B cell (primary cell): ENCODE measurements at places on chromosomes 3 and 15.

DNA sequence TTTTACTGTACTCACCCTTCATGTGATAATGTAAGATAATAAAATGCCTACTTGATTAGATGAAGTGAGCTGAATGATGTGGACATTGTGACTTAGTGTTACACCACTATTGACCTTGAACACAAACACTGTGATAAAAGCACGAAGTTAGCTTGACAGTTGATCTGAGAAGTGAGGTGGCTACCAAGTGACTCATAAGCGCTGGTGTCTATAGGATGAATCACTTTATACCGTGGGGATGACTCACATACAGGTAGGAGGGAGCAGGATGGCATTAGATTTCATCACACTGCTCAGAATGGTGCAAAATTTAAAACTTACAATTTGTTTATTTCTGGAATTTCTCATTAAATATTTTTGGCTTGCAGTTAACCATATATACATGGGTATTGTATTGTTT, 174.7 kb upstream of the CNTN3 start:
- no peak for DNase-seq

DNA sequence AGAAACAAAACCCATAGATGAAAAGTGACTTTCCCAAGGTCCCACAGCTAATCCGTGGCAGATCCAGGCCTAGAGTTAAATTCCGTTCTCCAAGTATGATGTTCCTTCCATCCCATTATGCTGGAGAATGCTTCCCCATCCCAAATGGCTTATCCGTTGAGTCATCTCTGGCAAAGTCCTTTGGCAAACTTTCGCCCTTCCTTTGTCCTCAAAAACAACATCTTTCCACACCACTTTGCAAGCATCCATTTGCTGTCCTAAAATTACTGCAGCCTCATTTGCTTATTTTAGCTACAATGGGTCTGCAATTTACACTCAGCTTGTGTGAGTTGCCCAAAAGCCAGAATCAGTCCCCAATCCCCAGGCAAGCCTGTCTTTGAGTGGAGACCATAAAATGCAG, 304.0 kb upstream of the TLE3 start:
- DNase-seq: no peak

- no peak for DNase-seq
Measured at GRCh38 chr3:151015767-151016477, 43.4 kb upstream of the CLRN1 start.

- DNase-seq: no peak
Measured at GRCh38 chr3:170508291-170508690, 77.6 kb downstream of the SLC7A14 start.

- peak; percentile 34 for DNase-seq
Measured at GRCh38 chr15:51334011-51334451, 4.4 kb downstream of the CYP19A1 start.

GRCh38 chr3:126571078-126571477, 12.3 kb upstream of the C3orf22 start:
- no peak for DNase-seq

DNA sequence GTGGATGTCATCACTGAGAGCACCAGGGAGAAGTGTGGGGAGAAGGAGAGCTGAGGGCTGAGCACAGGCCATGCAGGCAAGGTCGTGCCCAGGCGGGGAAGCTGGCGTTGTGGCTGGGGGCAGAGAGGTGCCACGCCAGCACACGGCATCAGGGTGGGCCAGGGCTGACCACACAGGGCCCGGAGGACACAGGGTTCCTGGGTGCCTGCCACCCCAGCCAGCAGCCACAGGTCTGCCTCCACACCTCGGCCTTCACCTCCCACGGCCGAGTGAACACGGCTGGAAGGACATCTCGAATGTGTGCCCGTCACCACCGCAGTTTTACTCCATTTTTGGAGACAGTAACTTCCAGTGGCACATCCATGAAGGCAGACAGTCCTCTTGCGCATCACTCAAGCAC, 77.1 kb downstream of the ATP10A start:
- DNase-seq: no peak

DNA sequence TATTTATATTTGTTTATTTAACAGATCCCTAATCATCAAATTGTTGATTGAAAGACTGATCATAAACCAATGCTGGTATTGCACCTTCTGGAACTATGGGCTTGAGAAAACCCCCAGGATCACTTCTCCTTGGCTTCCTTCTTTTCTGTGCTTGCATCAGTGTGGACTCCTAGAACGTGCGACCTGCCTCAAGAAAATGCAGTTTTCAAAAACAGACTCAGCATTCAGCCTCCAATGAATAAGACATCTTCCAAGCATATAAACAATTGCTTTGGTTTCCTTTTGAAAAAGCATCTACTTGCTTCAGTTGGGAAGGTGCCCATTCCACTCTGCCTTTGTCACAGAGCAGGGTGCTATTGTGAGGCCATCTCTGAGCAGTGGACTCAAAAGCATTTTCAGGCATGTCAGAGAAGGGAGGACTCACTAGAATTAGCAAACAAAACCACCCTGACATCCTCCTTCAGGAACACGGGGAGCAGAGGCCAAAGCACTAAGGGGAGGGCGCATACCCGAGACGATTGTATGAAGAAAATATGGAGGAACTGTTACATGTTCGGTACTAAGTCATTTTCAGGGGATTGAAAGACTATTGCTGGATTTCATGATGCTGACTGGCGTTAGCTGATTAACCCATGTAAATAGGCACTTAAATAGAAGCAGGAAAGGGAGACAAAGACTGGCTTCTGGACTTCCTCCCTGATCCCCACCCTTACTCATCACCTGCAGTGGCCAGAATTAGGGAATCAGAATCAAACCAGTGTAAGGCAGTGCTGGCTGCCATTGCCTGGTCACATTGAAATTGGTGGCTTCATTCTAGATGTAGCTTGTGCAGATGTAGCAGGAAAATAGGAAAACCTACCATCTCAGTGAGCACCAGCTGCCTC, 14.7 kb downstream of the THBS1 start:
- DNase-seq: no peak

DNA sequence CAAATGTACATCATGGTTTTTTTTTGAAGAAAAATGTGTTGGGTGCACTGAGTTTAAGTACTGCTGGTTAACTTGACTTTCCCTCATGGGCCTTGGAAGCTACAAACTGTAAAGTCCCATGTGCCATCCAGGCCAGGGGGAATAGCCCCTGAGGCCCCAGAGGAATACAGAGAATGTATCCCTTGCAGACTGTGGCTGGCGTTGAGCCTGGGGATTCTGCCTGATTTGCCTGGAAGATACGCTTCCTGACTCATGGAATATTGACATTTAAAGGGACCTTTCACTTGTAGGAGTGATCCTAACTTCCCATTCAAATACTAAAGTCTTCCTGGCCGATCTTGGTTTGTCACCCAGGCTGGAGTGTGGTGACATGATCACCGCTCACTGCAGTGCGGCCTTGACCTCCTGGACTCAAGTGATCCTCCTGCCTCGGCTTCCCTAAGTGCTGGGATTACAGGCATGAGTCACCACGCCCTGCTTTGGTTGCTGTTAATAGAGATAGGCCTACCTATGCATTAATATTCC, 42.0 kb downstream of the ADAMTSL3 start:
- DNase-seq: no peak

GRCh38 chr3:33525232-33525631, 85.0 kb upstream of the UBP1 start:
- DNase-seq: no peak

GRCh38 chr15:43498990-43499389, 6.0 kb upstream of the TP53BP1 start:
- no peak for DNase-seq
